ENCODE measurements at places on chromosomes 4 and X.

DNA sequence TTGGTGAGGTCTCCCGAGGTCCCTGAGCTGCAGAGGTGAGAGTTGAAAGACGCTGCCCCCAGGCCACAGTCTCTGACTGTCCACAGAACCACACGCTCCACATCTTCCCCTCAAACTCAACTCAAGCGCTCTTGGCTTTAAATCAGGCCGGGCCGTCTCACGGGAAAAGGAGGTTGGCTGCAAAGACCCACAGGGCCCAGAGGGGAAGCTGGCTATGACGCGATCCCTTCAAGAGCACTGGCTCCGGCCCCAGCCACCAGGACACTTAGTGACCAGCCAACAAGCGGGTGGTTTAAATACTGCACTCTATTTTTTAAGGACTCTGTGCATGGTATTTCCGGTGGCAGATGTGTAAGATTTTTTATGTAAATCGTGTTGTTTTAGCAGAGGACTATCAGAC lies 19.9 kb downstream of the LRPAP1 start:
- no peak for DNase-seq

- no peak for DNase-seq
These were observed 33.2 kb downstream of the STAG2 start for GRCh38 chrX:123994730-123995129.

GRCh38 chr4:79182209-79182608 lies 143.7 kb downstream of the NAA11 start:
- no peak for DNase-seq

- peak; percentile 50 for DNase-seq
These were observed 24.4 kb upstream of the DCK start for GRCh38 chr4:70969076-70969475.

GRCh38 chr4:11098461-11098860 lies 330.2 kb downstream of the HS3ST1 start:
- DNase-seq = no peak

DNA sequence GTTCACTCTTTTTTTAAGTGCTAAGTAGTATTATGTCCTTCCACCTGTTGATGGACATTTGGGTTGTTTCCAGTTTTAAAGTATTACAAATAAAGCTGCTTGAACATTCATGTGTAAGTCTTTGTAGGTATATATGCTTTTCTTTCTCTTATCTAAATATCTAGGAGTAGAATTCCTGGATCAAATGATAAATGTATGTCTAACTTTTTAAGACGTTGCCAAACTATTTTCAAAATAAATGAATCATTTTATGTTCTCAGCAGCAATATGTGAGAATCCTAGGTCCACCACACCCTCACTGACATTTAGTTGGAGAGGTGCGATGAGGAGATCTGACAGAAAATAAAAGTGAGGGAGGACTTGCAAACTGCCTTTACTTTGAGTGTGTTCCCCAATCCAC lies 291.7 kb upstream of the UGT8 start:
- no peak for DNase-seq

DNA sequence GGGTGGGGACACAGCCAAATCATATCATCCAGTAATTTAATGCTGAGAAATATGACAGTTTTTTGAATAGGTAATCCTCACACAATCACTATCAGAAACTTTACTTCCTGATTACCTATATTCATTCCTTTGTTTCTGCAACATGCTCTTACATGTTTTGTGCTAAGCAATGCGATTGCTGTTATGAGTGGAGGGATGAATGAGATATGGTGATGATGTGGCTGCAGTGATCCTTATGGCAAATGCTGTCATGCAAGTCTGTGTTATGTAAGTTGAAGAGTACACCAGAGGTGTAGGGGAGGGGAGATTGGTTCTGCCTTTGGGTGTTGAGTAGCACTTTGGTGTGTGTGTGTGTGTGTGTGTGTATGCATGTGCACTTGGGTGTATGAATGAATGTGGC lies 14.6 kb downstream of the HERC3 start:
- no peak for DNase-seq

DNA sequence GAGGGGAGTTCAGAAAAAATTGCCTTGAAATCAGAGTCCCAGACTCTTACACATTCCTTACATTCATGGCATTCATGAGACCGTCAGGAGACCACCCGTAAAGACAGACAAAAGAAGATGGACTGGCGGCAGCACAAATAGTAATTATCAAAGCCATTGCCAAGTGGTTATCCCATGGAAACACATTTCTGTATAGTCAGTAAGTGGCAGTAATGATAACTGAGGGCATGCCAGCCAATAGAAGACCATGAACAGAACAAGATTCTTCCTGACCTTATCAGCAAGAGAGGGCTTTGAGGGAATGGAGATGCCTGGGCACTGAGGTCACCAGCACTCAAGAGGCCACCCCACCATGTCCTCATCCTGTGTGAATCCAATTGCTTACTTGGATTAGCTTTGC lies 121.7 kb upstream of the HCCS start:
- DNase-seq = peak; percentile 30

- peak; percentile 86 for DNase-seq
These were observed 22.4 kb downstream of the SH3TC1 start for GRCh38 chr4:8221476-8221875.

- peak; percentile 37 for DNase-seq
These were observed 57.0 kb downstream of the PLAC1 start for GRCh38 chrX:134601240-134601765.

DNA sequence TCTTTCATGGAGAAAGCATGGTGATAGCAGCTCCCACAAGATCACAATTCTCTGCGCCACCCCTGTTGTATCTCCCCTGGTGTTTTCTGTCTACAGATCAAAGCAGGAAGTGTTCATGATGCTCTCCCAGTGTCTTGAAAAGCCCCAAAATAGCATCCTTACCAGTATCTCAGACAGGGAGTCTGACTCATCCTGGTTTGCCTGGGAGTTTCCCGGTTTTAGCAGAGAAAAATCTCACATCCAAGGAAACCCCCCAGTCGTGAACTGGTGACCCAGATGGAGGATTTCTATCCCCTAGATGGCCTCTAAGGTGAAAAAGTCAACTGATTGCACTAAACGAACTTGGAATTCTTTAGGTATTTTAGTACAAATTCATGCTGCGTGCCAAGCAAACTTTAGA lies 64.3 kb upstream of the NR0B1 start:
- no peak for DNase-seq

DNA sequence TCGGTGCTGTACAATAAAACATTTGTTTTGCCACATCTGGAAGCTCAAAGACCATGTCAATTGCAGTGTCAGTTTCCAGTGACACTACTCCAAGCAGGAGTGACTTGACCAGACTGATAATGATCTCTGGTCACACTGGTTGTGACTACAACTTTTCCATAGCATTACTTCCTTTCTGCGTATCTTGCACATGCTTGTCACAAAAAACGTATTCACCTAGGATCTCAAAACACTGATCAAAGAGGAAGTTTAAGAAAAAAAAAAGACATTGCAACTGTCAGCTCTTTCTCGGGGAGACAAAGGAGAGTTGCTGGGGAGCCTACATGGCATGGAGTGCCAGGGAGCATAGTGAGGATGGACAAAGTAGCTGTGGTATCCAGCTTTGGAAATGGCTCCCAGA lies 60.6 kb downstream of the OPHN1 start:
- no peak for DNase-seq

GRCh38 chr4:92776080-92776479 lies 472.3 kb downstream of the GRID2 start:
- DNase-seq = no peak

DNA sequence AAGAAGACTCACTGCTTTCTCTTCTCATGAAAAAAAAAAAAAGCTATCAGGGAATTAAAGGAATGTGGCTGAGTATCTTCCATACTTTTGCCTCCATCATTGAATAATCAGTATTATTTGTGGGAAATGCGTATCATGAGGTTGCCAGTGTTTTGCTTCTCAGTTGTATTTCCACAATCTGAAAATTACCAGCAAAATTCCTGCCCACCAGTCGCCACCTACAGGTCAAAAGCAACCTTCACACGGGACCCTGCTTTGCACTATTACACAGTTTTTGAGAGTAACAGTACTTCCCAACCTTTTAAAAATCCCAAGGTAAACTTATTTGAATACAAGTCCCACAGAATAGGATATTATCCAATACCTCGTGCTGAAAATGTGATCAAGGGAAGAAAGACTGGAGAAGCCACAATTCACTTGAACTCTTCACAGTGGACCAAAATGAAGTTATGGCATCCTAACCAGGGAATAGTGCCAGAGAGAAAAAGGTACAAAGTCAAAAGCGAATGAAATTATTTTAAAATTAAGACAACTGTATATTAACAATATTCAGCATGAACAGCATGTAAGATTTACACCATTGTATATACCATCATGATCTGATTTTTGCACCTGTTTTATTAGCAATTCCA lies 30.4 kb downstream of the PGRMC1 start:
- peak; percentile 5 for DNase-seq

DNA sequence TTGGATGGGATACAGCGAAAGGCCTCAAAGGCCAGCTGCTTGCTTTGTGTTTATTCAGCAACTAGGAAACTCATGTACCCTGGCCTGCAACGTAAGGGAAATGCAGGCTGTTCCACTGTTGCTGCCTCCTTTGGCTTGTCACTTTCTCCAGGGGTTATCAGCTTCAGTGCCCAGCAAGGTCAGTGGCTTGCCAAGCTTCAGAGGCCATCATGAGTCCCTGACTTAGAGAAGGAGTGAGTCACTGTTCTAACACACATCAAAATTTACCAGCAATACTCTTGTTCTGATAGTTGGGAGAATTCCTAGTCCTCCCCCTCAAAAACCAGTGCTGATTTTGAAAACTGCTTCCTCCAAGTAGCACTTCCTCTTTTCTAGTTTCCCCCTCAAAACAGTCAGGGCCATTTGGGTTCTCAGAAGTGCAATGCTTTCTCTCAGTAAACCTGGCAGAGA lies 250.8 kb downstream of the ARHGAP24 start:
- DNase-seq = peak; percentile 37

- DNase-seq = no peak
These were observed 72.0 kb downstream of the FAT1 start for GRCh38 chr4:186651624-186652023.

DNA sequence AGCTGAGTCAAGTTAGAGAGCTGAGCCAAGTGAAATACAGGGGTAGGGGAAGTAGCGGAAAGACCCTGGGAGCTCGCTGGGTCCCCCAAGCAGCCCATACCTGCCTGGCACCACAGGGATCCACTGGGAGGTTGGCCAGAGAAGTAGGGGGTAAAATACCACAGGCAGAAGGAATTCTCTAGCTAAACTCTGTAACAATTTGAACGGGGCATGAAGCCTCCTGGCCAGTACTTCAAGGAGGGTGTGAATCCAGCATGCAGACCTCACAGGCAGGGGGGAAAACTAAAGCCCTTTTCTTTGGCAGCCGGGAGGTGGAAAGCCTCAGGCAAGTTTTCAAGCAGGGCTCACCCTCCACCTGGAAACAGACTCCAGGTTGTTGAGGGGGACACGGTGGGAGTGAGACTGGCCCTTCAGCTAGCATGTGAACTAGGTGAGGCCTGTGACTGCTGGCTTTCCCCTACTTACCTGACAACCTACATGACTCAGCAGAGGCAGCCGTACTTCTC lies 3.7 kb upstream of the UGT2A1 start:
- DNase-seq = no peak

DNA sequence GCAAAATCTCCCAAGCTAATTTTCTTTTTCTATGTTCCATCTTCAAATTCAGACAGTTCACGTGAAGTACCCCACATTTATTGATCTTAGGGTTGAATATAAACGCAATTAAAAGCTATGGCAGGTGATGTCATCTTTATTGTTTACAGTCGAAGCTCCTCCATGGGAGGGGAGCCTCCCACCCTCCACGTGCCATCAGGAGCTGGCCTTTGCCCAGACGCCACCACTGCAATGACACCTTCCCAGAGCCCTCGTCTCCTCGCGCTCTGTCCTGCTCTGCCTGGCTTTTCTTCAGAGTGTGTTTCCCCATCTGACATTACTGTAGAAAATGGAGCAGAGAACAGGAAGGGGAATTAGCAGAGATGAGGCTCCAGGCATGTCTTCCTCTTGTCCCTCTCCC lies 18.8 kb upstream of the CYP4V2 start:
- no peak for DNase-seq

- DNase-seq = no peak
These were observed 1.8 kb downstream of the DKK2 start for GRCh38 chr4:107034091-107034995.

DNA sequence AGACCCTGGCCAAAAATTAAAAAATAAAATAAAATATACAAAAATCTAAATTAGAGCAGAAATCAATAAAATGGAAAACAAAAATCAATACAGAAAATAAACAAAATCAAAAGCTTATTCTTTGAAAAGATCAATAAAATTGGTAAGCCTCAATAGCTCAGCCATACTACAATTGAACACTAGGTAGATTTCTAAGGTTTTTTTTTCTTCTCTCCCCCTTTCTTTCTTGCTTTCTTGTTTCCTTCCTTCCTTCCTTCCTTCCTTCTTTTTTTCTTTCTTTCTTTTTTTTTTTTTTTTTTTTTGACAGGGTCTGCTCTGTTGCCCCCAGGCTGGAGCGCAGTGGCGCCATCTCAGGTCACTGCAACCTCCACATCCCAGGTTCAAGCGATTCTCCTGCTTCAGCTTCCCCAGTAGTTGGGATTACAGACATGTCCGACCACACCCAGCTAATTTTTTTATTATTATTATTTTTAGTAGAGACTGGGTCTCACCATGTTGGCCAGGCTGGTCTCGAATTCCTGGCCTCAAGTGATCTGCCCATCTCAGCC lies 23.4 kb upstream of the PPP3CA start:
- no peak for DNase-seq

DNA sequence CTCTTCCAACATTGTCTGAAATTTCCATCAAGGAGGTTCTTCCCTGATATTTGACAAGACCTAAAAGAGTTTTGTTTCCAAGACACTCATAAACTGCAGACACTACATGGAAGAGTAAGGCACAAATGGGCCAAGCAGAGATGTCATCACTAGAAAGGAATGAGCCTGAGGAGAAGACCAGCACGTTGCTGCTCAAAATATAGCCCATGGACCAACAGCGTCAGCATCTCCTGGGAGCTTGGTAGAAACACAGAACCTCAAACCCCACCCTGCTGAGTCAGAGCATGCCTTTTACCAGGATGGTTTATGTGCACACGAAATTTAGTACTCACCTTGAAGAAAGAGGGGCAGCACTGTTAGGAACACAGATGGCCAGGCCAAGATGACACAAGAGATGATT lies 128.7 kb upstream of the MID1 start:
- DNase-seq = no peak

Data from amniotic epithelial cell (primary cell).